GM12864 (cell line): ENCODE measurements at places on chromosomes 16 and 17.

DNA sequence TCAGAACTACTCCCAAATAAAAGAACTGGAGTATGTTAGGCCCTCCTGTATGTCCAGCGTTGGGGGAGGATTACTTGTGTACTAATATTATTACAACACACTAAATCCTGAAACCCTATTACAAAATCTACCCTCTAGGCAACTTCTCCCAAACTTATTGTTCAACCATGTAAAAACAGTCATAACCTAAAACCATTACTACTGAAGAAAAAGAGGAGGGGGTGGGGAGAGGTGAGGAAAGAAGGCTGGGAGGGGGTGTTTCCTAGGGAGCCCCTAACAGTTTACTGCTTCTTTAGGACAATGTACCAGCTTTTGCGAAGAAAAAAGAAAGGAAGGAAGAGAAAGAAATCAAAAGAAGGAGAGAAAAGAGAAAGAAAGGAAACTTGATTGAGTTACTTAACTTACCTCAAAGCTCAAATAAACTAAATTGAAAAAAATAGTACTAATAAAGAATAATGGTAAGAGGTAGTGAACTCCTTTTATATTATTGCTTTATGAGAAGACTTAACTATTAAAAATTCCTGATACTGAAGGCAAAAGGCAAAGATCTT lies 2.3 kb downstream of the SALL1 start:
- no peak for DNase-seq

DNA sequence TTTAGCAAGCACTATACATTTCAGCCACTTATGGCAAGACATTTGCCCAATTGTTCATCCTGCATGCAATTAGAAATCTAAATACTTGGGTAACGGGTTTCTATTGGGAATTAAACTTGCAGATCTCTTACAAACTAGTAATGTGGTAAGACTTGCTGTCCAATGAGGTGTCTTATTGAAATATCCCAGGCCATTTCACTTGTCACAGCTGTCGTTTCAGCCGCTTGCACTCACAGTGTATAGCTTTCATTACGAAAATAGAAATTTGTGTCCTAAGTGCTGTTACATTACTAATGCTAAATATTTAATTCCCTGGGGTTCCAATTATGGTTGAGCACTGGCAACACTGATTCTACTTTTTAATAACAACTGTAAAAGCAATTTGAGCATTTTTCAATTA lies 40.3 kb upstream of the IRX5 start:
- DNase-seq: no peak

DNA sequence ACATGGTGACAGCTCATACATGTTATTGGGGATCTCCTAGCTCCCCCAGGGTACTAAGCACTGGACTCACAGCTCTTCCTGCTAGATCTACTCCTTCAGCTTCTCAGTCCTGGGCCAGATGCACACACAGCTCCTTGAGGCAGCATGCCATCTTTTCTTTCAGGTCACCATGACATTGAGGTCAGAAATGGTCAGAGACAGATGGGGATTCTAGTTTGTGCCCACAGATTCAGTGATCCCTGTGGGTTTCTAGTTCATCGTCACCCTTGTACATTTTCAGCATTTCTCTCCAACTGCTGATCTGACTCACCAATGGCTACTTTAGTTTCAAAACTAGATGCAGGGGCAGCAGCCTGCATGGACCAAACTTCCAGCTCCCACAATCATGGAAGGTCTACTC lies 560.7 kb upstream of the PSMD7 start:
- DNase-seq: no peak

DNA sequence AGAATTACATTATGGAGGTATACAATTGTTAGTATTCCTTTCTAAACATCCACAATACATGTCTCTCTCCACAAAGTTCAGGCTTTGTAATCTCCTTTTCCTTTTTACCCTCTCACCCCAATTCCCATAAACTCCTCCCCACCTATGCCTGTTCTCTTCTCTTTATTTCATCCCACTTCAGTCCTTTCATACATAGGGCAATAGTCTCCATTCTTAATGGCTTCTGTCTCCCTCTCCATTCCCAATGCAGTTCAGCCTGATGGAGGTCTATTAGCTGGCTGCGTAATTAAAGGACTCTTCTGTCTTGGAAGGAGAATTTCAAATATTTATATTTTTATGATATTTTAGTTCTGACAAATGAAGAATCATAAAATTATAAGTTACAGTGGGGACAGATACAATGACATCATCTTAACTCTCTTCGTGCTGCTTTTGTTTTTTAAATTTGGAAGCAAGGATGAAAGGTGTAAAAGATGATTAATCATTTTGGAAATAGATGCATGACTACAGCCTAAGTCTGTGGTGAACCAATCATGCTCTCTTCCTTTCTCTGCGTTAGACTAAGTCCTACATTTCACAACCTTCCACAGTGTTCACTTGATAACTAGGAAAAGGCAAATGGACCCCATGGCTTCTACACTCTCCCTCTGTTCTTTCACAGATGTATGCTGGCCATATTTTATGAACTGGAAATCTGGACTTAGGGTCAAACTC lies 11.2 kb upstream of the FAM20A start:
- no peak for DNase-seq

GRCh38 chr16:58472266-58472665 lies 27.7 kb upstream of the NDRG4 start:
- DNase-seq: no peak

- no peak for DNase-seq
Measured at GRCh38 chr16:9199311-9199710, 107.9 kb downstream of the HAPSTR1 start.

DNA sequence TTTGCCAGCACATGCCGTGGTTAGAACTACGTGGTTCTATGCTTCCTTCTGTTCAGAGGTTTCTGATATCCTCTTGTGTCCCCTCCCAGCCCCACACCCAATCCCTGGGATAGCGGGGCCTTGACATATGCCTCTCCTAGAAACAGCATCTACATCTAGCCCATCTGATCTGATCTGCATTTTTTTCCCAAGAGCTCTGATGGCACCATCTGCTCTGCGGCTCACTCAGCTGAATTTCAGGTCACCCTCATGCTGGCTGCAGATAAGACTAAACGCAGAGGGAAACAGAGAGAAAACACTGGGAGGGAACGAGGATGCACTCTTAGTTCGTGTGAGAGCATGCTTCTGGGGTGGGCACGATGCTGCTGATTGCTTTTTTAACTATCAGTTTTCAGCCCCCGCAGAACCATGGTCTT lies 10.7 kb downstream of the WIPI1 start:
- DNase-seq: no peak

GRCh38 chr17:66751771-66752170 lies 83.1 kb upstream of the CACNG5 start:
- DNase-seq: no peak

DNA sequence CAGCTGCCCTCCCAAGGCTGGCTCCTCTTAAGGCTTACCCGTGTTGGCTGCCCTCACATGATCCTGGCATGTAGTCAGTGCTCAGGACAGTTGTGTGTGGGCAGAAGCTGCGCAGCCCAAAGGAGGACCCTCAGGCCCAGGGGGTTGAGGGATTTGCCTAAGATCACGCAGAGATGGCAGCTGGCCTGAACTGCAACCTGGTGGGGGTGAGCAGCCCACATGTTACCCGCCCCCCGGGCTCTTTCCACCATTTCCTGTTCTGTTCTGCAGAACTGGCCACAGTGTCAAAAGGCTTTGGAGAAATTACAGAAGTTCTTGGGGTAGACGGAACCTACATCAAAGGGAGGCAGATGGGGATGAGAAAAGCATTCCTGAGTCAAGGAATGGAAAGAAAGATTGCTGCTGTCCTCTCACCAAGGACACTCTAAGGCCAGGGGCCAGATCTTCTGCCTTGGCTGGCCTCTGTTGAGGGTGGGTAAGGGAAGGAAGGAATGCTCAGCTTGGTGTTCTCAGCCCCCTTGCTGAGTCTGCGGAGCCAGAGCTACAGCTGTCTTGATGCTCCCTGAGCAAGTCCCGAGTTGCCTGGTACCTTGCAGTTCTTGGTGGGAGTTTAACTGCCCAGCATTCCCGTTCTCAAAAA lies 53.0 kb downstream of the EPN2 start:
- DNase-seq: no peak

- no peak for DNase-seq
Measured at GRCh38 chr17:48457080-48457836, 27.2 kb upstream of the SKAP1 start.
